ENCODE measurements at places on chromosomes 16 and 17. TPM values are rescaled to one million over a fixed set of nuclear protein-coding genes. Genes with fewer than 3 reads are reported as not detected.

GRCh38 chr16:78405833-78406232 is 306.4 kb downstream of the WWOX start:
- no peak for DNase-seq

DNA sequence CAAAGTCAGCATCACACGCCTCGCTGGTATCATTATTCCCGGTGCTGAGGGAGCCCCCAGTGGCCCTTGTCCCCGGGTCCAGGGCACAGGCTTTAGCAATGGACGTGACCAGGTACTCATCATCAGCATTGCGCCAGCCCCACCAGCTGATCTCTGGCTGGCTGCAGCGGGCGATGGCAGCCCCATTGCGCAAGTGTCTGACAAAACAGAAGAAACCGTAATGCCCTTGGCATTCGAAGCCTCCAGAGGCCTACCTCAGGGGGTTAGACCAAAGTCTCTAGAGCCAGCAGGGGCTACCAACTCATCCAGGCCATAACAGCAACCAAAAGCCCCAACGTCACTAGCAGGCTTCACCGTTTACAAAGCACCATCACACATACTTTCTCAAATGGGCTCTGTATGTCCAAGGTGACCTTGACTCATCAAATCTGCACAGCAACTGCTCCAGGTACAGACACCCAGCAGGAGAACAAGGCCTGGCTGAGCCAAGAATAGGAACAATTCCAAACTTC is 7.3 kb downstream of the MTMR4 start:
- DNase-seq: no peak

DNA sequence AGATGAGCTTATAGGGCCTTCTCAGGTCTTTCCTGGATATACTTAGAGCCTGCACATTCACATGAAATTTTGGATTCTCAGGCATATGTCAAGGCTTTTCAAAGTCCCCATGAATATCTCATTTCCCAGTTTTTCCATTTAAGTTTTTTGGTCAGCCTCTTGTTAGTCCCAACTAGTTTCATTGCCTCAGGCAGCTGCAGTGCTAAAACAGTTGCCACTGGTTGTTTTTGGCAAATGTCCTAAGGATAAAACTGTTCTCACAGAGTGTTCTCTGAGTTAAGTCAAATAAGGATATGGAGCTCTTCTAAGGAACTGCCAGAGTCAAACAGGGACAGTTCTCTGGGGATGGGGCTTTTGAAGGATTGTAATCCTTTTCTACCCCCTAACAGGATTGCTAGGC is 39.9 kb upstream of the ABCC11 start:
- no peak for DNase-seq

- no peak for DNase-seq
Observed at GRCh38 chr17:55348749-55349354, 72.8 kb downstream of the MMD start.

- DNase-seq: no peak
Observed at GRCh38 chr17:50060951-50061712, 5.2 kb downstream of the ITGA3 start.

DNA sequence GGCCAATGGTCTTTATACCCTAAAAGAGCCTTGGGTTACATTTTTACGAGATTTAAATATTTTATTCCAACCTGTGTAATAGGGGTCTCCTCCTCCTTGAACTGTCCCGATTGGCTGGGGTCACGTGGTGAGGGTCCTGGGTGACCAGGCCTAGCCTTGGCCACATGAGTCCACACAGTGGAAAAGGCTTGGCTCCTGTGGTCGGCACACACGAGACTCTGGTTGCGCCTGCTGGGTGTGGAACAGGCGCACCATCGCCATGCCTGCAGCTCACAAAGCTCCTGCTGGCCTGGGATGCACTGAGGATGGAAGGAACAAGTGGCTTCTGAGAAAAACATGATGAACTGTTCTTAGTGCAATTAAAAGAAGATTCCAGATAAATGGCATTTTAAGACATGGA is 103.9 kb upstream of the ZNF750 start:
- DNase-seq: no peak

GRCh38 chr16:13895516-13895915 is 24.4 kb upstream of the ERCC4 start:
- DNase-seq: no peak

DNA sequence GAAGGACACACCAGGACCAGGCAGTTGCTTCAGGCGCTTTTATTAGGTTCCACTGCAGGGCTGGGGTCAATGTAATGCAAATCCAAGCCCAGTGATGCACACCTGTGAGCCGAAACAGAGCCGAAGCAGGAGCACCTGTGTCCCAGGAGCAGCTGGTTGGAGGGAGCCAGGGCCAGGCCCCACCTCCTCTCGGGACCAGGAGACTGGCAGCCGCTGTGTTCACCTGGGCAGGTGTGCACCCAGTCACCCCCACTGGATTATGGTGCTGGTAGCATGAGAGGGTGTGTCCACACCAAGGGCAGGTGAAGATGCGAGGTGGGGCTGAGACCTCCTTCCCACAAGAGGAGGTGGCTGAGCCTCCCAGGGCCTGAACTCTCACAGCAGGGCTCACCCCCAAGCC is 4.7 kb upstream of the FAAP100 start:
- DNase-seq: no peak

DNA sequence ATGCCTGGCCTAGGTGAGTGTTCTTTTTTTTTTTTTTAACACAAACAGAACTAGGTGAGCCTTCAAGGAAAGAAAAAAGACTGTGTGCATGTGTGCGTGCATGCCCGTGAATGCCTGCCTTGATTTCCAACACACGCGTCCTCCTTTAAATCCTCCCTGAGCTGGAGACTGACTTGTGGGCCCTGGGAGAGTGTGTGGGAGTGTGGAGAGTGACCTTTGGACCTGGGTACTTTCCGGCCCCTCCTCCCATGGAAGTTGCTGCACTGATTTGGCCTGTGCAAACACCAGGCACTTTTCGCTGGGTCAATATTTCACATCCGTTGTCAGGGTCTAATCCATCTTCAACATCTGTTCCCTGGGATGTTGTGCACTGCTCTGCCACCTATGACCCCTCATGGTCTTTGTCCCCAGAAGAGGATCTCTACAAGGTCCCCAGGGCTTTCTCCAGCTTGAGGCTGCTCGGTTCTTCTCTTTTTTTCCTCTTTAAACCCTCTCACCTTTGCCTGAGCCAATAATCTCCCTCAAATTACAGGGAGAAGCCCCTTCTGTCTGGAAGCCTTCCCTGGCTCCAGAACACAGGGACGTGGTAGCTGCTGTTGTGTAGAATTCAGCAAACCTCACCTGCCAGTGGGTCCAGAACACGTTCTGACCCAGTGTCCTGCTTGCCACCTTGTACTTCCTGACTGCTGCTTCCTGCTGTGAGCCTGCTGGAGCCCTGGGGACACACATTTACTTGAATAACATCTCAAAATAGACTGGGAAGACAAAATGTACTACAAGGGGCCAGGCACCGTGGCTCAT is 20.8 kb upstream of the ATP5MC1 start:
- no peak for DNase-seq

DNA sequence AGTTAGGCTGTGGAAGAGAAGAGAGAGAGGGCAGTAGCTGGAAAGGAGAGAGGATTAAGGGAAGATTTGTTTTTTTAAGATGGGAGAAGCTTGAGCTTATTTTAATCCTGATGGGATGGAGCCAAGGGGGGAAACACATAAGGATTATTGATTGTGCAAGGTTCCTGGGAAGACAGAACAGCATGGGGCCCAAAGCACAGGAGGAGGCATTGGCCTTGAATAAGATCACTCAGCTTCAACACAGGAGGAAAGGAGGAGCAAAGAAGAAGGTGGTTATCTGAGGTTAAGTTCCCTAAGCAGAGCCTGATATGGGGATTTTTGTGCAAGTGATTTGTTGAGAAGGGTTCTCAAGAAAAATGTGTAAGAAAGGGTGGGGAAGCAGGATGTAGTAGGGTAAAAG is 169.8 kb downstream of the ABCC12 start:
- no peak for DNase-seq

DNA sequence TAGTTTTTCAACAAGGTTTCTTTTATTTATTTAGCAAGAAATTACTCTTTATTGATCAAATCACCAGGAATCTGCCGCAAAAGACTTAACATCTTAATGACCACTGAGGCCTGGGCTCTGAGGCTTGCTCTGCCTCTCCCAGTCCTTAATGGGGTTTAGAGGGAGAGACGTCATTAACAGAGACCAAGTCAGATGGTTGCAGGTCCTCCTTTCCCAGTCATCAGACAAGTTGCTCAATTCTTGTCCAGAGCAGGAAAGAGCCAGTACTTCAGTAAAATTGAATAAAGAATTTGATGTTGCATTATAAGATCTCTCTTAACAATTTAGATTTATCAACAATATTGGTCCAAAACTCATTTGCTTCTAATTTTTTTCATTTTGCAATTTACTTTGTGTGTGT is 2.0 kb downstream of the SEPHS2 start:
- no peak for DNase-seq

DNA sequence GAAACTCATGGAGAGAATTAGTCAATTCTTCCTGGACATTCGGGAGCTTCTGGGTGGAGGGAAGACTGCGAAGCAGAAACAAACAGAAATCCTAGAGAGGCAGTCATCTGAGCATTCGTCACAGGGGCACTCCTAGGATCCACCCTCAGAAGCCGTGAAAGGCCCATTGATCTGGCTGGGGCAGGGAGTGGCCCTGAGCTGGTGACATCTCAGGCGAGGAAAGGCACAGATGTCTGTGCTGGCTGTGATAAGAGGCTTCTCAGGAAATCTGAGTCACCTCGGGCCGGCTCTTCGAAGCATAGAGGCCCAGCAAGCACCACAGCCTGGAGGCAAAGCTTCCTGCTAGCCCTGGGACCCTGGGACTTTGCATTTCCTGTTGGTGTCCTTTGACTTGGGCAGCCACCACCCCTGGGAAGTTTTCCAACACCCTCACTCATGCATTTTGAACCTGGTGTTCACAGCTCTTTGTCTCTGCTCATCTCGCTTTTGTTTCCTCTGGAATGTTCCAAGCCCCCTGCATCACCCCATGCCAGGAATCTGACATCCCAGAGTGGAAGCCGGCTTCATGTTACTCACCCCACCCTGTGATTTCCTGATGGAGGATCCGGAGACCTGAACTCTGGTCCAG is 23.3 kb upstream of the CDRT4 start:
- DNase-seq: peak; percentile 86

DNA sequence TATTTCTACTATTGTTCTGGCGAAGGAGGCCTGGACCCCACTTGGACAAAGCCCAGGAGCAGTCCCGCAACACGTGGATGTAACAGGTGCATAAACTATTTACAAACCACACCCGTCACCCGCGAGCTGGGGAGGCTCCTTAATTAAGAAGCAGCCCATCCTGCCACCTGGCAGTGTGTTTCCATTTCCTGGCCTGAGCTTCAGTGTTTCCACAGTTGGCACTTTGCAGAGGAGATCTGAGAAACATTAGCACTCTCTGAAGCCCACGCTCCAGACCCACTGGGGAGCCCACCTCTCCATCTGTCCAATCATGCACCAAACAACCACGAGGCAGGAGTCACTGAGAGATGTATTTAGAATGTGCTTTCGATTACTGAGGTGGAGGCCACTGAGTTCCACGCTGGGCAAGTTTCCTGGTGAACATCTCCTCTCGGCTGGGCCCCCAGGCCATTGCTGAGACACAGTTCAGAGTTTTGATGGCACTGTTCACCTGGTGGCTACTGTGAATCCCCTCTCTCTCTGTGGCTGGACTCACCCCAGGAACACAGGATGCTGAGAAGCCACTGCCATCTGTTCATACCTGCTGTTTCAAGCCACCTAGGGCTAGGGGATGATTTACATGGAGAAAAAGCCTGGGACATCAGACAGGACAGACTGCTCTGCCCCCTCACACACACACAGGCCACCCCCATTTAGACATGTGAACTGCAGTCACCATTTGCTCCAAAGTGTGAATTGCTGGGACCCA is 129.1 kb downstream of the AIPL1 start:
- DNase-seq: no peak

SLC35G6 gene
- not detected for total RNA-seq

RETREG3 gene
- 47.4 TPM for total RNA-seq

POLR2C gene
- 99.6 TPM for total RNA-seq

ANKRD40CL gene
- not detected for total RNA-seq

FAM171A2 gene
- total RNA-seq: 28.9 TPM

GJD3 gene
- total RNA-seq: 3.6 TPM

KRTAP2-4 gene
- not detected for total RNA-seq

MKS1 gene
- total RNA-seq: 4.7 TPM

ENPP7 gene
- total RNA-seq: not detected

PDE6G gene
- total RNA-seq: 2.7 TPM

KCNJ18 gene
- not detected for total RNA-seq

SLC16A11 gene
- total RNA-seq: 0.12 TPM

TNP2 gene
- not detected for total RNA-seq

SEZ6L2 gene
- 6.9 TPM for total RNA-seq

Measured in glomerular endothelial cell (primary cell).